ENCODE measurements at places on chromosomes 5 and 9. TPM values are rescaled to one million over a fixed set of nuclear protein-coding genes. Genes with fewer than 3 reads are reported as not detected.
A peak's percentile ranks its signal among the peaks of the same experiment; 100 is the strongest.

DNA sequence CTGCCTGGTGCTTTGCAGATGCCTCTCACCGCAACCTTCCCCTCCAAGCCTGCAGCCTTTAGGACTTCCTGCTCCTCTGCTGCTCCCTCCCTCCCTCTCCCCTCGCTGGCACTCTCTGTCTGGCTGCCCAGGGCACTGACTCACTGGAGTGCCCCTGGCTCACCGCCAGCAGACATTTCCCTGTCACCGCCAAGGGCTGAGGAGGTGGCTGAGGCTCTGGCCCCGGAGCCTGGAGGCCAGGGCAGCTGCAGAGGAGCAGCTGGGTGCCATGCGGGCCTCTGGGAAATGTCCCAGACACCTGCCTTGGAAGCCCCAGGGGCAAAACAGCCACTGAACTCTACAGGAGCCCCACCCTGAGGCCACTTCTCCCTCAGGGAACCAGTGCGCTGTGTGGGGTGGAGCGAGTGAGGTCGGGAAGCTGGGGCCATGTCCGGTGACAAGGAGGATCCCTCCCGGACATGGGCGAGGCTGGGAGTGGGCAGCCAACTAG is 53.4 kb downstream of the TENT4A start:
- peak; percentile 91 for DNase-seq

- DNase-seq: no peak
These were observed 55.2 kb upstream of the NEK6 start for GRCh38 chr9:124202447-124202971.

DNA sequence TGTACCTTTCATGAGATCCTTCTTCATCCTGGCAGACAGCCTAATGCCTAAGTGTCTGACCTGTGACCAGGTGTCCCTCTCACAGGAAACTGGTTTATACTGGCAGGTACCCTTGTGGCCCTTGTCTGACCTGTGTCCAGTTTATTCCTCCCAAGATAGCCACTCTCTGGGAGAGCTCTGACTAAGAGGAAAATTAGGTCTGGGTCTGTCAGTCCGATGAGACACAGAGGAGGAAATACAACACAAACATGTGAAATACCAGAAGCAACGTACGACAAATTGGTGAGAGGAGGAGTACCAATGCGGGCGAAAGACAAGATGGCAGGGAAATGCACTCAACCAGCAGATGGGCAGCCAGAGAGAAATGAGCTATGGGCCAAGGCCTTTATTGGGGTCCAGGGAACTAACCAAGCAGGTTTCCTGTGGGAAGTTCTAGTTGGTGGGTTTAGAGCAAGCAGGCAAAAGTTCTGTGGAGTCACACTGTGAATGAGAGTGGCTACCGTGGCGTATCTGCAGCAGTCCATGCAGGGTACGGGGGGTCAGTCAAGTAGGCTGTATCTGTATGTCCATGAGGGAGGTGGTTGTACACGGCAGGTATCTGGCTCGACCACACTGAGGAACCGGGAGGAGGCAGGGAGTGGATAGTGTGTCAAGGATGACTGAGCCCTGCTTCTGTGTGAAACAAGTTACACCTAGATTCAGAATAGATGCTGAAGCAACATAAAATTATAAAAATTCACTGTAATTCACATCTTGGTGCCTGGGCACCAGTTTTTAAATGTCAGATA is 109.0 kb downstream of the MLLT3 start:
- DNase-seq: peak; percentile 76

- no peak for DNase-seq
These were observed 24.6 kb downstream of the COL5A1 start for GRCh38 chr9:134666208-134666607.

- DNase-seq: no peak
These were observed 25.1 kb downstream of the ERGIC1 start for GRCh38 chr5:172858990-172859811.

DNA sequence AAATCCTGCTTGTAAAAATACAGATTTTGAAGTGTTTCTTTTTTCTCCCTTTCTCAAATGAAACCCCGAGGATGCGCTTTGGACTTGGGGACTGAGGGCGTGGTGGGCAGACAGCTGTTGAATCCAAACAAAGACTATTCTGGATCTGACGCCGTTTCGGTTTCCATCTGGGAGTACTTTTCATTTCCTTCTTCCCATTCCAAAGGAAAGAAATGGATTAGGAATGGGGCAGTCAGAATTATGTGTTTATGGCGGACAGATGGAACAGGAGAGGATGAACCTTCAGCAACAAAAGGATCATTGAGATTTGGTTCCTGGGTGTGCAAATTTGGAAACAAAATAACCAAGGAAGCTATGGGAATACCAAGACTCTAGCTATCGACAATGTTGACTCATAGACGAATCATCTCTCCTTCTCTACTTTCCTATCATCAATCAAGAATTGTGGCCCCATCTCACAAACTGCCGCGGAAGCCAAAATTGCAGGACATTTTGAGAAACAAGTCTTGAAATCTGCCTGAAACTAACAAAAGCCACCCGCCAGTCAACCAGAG is 300.6 kb downstream of the PARP8 start:
- DNase-seq: no peak

DNA sequence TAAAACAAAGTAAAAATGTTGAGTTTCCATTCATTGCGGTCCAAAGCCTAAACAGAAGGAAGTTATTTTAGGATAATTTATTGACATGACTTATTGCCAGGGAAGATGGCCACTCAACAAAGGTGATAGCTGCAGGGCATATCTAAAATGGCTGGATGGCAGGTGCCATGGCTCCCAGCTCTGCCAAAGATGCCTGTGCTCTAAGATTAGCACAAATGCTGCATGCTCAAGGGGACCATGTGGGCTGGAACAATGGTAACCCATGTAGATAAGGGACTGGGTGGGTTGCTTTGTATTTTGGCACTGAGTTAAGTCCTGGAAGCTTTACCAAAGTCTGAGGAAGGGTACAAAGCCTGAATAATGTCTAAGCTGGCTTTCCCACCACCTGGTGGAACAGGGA is 95.5 kb upstream of the IFNK start:
- DNase-seq: no peak

DNA sequence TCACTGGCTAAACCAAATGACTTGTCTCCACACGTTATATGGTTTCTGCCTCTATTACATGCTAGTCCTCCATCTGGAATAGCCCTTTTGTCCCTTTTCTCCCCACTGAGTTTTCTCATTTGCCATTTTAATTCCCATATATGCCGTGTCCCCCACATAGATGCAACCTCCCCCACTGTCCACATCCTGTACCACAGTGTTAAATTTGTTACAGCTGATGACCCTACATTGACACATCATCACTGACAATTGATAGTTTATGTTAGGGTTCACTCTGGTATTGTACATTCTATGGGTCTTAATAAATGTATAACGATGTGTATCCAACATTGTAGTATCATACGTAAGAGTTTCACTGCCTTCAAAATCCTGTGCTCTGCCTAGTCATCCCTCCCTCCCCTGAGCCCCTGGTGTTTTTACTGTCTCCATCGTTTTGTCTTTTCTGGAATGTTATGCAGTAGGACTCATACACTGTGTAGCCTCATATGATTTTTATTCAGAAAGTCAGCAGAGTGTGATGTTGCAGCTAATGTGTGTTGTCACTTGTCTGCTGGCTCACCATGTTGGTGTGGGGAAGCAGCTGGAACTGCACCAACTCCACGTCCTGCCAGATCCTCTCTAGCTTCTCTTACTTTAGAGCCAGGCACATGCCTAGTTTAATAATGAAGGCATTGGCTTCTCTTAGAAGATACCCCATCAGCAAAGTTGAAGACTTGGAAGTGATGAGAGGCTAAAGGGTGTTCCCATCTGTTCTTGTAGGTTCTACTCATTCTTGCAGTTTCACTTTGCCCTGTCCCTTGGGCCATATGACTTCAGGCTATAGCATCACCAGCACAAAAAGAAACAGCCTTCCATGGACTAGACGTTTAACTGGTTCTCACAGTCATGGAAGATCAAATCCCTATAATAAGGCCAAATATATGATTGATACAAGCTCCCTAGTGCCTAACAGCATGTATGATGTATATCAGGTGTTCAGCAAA is 30.2 kb downstream of the LRRC70 start:
- DNase-seq: no peak

DNA sequence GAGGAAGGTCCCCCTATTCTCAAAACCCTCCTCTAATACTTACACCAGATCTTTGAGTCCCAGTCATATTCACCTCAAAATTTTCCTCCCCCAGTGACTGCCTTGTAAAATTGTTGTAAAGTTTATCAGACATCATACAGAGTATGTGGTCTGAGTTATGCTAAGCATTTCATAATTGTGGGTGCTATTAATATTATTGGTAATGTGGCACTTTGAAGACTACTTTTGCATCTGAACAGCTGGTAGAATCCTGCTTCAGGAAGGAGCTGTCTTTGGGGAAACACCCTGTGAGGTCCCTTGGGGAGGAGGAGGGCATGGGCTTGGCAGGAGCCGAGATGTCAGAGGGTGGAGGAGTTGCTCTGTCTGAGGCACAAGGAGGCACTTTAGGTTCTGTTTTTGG is 164.9 kb upstream of the ZNF618 start:
- no peak for DNase-seq

The GLRA1 gene
- not detected for total RNA-seq

The GCNT1 gene
- total RNA-seq: 0.55 TPM

The ADRB2 gene
- 0.07 TPM for total RNA-seq

The HCN1 gene
- not detected for total RNA-seq

The GPR151 gene
- total RNA-seq: not detected

Data from NCI-H460 (cell line).